ENCODE measurements at places on chromosomes 4 and X.

- no peak for DNase-seq
Observed at GRCh38 chr4:6710996-6711395, 1.3 kb upstream of the MRFAP1L1 start.

DNA sequence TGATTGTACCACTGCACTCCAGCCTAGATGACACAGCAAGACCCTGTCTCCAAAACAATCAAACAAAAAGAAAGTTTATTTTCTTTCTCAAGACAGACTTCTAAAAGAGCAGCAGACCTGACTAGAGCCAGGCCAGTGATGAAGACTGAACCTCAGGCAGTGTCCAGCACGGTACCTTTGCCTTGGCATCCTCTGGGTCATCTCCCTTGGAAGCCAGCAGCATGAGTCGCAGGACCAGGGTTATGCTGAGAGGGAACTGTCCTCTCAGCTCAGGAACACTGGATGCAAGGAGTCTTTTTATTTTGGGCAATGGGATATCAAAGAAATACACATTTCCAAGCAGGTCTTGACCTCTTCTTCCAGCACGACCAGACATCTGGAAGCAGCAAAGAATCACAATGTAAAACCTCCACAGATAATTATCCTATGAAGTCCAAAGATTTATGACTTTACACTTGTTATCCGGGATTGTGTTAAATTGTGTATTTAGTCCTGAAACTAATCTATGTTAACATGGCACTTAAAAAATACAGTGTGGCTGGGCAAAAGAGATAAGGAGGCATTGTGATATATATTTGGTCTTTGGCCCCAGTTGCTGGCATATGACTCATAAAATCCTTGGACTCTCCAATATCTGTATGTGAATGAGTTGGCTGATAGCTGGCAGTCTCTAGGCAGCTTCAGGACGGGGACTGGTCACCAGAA is 66.0 kb upstream of the DDX60 start:
- DNase-seq: no peak

DNA sequence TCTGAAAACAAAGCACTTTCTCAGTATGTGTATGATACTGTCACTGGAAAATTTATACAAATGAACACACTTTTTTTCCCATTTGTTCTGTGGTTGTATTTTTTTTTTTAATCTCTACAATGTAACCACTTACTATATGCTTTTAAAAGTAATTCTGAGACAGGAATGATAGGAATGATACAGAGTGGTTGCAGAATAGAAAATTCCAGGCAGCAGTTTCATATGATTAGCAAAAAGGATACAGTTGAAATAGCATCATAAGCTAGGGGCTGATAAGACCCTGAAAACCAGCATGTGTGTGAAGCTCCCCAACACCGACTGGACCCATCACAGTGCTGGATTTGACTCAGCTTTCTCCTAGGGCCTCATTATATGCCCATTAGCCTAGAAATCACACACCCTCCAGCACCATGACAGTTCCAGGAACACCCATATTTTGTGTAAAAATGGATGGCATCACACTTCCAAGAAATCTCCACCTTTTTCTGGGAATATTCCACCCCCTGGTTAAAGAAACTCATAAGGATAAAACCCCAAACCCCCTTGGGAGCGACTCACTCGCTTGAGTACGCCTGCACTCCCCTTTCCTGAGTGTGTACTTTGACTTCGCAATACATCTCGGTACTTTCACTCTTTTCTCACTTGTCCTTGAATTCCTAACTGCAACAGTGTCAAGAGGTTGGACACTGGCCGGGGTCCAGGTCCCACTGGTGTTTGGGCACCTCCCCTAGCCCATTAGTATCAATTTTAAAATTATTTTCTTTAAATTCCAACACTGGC is 77.4 kb upstream of the AGA start:
- no peak for DNase-seq

DNA sequence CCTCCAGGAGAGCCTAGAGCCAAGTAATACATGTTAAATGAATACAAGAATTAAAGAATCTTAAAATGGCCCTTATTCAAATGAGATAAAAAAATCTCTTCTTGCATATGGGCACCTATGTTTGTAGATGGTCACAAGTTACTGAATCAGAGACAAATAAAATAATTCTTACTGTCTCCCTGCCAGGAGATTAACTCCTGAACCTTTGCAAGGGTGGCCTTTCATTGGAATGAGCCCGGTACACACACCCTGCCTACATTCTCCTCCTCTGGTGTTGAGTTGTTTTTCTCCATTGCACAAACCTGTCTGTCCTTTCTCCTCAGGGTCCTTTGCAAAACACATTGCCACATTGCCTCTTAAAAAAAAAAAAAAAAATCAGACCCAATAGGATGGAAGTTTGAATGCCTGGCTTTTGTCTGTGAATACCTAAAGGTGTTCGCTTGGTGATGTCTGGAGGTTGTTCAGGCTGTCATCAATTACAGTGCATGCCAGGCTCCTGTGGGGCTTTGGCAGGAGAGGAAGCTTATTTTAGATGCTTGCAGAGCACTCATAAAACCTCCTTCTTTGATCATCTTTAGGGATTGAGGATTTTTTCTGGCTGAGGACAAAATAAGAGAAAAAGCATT is 8.3 kb upstream of the TMEM154 start:
- DNase-seq: no peak

DNA sequence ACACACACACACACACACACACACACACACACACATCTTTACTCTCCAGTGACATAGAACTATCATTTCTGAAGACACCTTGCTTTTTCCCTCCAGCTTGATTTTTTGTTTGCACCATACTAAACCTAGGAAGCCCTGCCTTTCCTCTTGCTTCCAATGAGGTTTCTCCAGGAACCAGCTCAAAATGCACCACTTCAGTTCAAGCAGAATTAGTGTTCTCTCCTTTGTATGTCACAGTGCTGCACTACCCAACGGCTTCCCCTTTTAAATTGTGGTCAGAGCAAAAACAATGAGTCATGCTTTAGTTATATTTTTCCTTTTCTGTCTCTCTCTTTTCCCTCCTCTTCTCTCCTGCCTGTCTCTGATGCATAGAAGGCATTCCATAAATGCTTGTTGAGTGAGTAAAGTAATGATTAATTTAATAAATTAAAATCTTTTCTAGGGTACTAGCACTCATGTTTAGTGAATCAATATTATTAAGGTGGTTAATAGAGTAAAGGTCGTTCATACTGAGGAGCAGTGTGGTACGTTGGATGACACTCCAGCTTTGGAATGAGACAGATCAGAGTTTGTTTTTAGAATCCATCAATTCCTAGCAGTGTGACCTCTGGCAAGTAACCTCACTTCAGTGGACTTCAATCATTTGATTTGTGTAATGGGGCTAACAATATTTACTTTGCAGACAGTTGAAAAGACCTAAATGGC is 5.9 kb downstream of the RTL3 start:
- DNase-seq: no peak

DNA sequence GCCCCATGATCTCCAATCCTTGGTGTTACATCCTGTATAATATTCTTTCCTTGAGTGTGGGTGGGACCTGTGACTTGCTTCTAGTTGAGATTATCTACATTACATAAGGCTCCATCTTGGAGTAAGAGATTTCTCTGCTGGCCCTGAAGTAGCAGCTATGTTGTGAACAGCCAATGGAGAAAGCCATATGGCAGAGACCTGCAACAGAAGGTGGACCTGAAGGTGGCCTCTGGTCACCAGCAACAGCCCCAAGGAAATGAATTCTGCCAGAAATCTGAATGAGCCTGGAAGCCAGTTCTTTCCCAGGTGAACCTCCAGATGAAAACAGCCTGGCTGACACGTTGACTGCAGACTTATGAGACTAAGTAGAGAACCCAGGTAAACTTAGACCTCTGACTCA is 2.3 kb upstream of the INTS6L start:
- DNase-seq: no peak

DNA sequence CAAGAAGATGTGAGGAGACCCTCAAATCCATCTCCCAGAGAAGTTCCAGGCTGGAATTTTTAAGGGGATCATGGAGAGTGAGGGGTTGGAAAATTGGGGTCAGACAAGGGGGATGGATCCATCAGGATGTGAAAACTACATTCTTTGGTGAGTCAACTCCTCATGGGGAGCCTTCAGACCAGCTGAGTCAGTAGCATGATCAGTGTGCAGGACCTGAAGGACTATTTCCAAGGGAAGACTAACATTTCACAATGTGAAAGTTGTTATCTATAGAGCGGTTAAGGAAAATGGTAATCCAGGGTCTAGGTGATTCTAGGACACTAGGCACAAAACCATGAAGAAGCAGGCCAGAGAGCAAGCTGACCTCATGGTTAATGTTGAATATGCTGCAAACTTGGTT is 38.6 kb upstream of the CEP135 start:
- no peak for DNase-seq

GRCh38 chr4:155353923-155354540 is 22.7 kb downstream of the MAP9 start:
- no peak for DNase-seq

DNA sequence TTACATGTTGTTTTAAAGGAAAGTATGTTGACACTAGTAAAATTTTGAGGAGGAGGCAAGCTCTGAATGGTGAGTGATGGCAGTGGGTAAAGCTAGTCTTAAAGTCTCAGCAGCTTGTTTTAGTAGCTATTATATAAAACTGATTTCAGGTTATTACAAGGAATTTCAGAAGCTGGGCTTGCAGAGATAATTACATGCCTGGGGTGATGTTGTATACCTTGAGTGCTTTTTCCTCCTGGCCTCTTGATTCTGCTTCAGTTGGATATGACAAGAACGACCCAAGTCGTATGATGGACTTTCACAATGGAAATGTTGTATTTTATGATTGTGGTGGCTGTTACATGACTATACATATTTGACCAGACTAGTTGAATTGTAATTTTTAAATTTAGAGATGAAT is 175.5 kb upstream of the ADGRL3 start:
- no peak for DNase-seq

DNA sequence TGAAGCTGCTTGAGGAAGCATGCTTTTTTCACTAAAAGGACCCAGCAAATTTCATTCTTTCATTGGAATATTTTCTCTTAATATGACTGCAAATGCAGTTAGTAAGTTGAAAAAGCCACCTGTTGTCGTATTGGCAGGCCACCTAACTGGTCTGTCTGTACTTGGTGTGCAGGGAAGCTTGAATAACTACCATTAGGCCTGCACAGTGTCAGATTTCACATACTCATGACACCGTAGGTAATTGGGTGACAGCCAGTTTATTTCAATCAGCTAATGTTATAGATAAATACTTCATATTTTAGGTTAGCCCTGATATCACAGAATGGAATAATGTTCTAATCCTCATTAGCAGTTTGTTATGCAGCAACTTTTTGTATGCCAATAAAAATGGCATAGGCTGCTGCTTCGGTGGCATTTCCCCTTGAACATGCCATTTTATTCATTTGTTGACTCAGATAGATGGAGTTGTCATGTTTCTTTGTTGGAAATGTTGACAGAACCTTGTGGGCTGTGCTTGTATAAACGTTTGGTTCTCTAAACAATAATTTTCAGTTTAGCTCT is 173.7 kb downstream of the RPA4 start:
- DNase-seq: no peak

GRCh38 chrX:153471663-153472280 is 1.4 kb upstream of the HAUS7 start:
- DNase-seq: no peak

DNA sequence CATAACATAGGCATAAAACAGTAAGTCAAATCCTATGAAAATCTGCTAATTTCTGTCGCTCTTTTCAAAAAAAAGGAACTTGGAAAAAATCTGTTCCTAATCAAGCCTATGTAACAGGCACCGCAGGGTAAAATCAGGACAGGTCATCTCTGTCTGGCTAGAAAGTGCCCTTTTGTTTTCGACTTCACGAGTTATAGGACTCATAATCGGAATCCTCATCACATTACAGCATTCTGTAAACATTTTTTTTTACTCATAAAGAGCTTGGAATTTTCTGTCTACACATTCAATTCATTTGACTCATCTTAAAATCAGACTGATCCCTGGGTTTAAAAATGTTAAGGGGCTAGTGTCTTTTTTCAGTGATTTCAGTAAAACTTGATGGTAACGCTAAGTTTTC is 181.7 kb upstream of the TBC1D9 start:
- DNase-seq: no peak

GRCh38 chr4:36348403-36348938 is 67.1 kb downstream of the DTHD1 start:
- no peak for DNase-seq

GRCh38 chr4:147639388-147639787 is 22.2 kb downstream of the TMEM184C start:
- no peak for DNase-seq

- DNase-seq: no peak
Observed at GRCh38 chr4:31667686-31668085, 947.5 kb downstream of the PCDH7 start.

DNA sequence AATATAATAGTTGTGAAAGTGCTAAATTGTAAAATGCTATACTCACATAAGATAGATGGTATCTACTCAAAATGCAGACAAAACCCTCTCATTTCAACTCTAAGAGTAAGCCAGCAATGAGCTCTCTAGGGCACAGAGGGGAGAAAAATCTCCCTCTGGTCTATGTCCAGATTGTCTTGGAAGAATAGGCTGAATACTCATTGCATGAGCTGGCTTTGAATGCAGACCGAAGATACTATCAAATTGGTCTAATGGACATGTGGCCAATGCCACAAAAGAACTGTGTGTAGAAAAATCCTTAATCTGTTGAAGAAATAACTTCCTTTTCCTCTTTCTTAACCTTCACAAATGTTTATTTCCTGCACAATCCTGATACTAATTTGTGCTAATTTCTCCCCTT is 3.5 kb downstream of the ZXDA start:
- DNase-seq: no peak

- DNase-seq: no peak
Observed at GRCh38 chr4:147117431-147117830, 171.8 kb upstream of the TTC29 start.

DNA sequence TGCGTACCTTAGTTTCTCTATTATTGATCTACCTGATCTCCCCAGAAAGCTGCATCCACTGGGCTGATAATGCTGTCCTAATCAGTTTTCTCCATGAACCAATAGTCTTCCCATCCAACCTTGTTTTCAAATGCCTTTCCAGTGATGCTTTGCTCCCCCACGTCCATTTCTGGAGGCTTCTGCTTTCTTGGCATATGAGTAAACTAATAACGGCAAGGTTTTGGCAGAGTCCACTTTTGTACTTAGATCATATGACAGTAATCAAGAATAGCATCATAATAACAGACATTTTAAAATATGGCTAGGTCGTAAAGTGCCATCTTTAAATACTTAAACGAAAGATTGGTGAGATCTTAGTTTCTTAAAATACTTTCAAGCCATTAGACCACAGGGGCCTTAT is 38.4 kb upstream of the FAM9B start:
- no peak for DNase-seq

DNA sequence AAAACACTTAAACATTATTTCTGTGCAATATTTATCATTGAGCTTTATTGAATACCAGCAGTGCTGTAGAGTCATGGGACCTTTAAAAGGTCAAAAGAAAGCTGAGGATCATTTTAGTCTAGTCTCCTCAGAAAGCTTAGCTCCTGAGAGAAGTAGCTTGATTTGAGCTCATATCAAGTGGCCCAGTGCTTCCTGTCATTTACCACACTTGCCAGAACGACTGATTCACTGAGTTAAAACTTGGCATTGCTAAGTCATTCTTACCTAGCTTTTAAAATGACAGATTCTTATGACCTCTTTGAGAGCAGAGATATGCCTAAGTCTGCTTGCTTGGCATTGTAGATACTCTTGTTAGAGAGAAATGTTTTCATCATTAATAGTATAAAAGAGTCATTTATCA is 15.2 kb downstream of the SEPTIN11 start:
- no peak for DNase-seq

Data from AG04450 (cell line).